ENCODE measurements at places on chromosomes 2 and 18.
A peak's percentile ranks its signal among the peaks of the same experiment; 100 is the strongest.

- DNase-seq = no peak
Observed at GRCh38 chr18:53745224-53745967, 479.1 kb downstream of the MBD2 start.

GRCh38 chr2:235627682-235628081 is 133.8 kb downstream of the AGAP1 start:
- no peak for DNase-seq

GRCh38 chr18:6881034-6881820 is 151.7 kb downstream of the ARHGAP28 start:
- no peak for DNase-seq

DNA sequence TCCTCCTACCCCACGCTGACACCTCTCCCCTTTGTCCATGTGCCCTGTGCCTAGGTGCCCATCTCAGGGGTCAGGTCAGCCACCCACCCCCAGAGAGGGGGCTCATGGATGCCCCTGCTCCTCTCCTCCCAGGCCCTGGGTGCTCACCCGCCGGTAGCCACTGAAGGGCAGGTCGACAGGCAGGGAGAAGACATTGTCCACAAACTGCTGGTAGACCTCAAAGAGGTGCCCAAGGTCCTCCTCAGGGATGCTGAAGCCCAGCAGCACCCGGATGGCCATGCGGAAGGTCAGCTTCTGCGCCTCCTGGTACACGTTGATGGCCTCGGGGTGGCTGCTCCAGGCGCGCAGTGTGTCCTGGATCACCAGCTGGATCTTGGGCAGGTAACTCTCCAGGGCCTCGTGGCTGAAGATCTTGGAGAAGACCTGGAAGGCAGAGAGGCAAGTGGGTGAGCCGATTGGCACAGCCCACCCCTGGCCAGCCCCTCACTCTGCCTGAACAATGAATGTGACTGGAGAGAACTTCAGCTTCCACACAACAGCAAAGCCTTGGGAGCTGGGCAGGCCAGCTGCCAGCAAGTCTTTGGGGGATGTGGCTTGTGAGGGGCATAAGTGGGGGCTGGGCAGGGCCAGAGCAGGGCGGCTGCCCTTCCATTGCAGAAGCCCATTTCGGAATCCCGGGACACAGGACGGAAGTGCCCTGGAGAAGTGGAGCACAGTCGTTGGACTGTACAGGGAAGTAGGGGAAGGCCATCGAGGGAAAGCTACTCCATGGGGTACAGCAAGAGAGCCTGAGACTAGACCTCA is 12.5 kb downstream of the CYP26B1 start:
- DNase-seq = no peak

DNA sequence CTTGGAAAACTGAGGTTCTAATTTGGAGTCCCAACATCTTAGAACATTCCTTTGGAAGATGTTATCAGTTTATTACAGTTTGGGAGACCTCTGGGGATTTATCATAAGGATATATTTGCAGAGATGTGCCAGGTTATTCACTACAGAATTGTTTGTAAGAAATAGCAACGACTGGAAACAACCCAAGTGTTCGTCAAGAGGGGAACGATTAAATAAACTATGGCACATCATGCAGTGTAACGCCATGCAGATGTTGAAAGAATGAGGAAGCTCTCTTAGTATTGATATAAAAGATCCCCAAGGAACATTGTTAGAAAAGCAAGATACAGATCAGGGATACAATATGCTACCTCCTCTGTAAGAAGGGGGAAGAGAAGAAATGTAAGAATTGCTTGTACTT is 210.6 kb downstream of the TMEM247 start:
- DNase-seq = no peak

- no peak for DNase-seq
Observed at GRCh38 chr2:199228887-199229819, 228.6 kb downstream of the SATB2 start.

- no peak for DNase-seq
Observed at GRCh38 chr2:167764772-167765341, 482.5 kb downstream of the STK39 start.

- no peak for DNase-seq
Observed at GRCh38 chr2:96540136-96540535, 3.6 kb downstream of the ARID5A start.

GRCh38 chr2:134675314-134675713 is 43.5 kb downstream of the TMEM163 start:
- DNase-seq = no peak

- no peak for DNase-seq
Observed at GRCh38 chr2:37827911-37828511, 97.1 kb upstream of the RMDN2 start.

GRCh38 chr2:191148791-191149190 is 2.0 kb downstream of the STAT4 start:
- DNase-seq = peak; percentile 49

- no peak for DNase-seq
Observed at GRCh38 chr2:213537579-213537978, 253.3 kb downstream of the SPAG16 start.

GRCh38 chr18:24474406-24474805 is 14.0 kb downstream of the HRH4 start:
- DNase-seq = no peak

GRCh38 chr2:134578316-134578715 is 140.5 kb downstream of the TMEM163 start:
- no peak for DNase-seq

- no peak for DNase-seq
Observed at GRCh38 chr2:45836316-45836715, 184.8 kb downstream of the PRKCE start.

- DNase-seq = no peak
Observed at GRCh38 chr2:235421618-235422017, 72.2 kb upstream of the AGAP1 start.

DNA sequence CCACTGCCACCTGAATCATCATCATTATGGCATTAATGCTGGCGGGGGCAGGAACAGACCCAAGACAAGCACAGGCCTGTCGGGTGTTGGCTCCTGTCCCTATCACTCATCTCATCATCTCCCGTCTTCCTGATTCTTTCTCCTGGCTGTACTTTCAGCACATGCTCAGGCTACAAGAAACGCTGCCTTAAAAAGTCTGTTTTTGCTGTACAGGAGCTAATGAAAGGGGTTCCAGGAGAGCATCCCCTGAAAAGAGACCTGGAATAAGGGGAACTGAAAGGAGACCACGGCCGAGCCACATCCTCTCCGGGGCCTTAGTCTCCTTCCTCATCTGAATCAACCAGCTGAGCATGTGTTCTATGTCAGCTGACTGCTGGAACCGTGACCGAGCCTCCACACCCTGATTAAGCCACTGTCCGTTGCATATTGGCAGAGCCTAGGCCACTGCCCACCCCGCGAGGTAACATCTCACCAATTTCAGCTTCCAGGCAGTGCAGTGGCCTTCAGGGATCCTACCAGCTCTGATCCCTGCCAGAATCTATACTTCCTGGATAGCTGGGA is 62.6 kb downstream of the DNMT3A start:
- DNase-seq = no peak

GRCh38 chr2:186542002-186542401 is 47.9 kb upstream of the ITGAV start:
- no peak for DNase-seq

GRCh38 chr18:77560341-77560992 is 310.8 kb downstream of the GALR1 start:
- no peak for DNase-seq

DNA sequence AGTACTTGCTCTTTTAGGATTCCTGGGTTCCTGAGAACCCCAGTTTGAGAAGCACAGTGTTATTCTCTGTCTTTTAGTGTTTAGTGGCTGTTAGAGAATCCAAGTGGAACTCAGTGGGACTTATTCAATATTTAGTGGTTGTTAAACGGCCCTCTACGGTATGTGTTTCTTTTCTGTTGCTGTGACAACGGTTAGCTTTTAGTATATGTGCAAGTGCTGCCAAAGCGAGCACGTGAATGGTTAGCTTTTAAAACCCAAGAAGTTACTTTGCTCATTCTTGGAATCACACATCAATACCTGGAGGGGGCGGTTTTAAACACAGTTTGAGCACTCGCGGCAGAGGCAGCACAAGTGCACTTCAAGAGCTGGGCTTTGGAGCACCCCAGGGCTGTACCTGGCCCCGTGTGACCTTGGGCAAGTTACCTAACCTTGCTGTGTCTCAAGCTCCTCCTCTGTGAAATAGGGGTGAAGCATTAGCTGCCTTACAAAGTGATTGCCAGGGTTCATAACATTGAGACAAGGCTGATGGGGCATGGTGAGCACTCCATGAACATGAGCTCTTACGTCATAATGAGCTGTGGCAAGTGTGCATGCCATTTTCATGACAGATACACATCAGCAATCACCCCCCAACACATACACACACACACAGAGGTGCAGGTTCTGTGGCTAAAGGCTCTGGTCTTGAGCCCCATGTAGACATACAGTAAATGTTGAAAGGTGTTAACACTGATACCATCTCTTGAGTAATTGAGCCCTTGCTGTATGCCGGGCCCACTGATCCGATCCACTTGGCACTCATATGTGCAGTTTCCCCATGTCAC is 234.1 kb downstream of the ALPK2 start:
- no peak for DNase-seq

GRCh38 chr2:41966920-41967319 is 80.9 kb upstream of the PKDCC start:
- no peak for DNase-seq

DNA sequence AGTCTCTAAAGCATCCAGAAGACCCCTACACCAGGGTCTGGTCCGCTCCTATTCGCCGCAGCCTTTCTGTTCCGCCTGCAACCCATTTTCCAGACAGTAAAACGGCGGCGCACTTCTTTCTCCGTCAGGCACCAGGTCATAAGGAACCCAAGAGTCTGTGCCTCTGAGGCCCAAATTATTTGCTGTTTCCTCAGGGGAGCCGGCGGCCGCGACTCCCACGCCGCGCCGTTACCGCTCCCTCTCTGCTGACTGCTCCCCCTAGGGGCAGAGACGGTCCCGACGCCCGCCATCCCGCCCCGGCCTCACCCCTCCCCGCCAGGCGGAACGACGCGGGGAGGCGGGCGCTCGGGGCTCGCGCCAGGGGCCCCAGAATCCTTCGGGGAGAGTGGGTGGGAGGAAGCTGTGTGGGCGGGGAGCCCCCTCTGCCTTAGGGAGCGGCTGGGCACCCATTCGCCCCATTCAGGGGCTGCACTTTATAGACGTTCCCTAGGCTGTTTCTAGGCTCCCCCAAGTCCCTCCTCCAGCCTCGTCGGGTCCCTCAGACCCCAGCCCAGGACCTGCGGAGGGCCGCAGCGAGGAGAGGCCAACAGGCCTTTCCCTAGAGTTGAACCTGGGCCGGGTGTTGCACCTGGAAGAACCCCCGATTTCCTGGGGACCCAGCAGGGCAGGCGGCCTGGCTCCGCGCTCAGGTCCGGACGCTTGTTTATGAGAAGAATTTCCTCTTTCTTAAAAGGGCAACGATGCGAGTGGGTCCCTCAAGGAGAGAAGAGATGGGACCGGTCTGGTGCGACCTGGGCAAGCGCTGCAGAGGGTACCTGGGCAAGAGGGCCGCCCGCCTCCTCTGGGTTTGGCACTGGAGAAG is 3.6 kb upstream of the CTDSP1 start:
- DNase-seq = peak; percentile 90

GRCh38 chr2:237617587-237617982 is 9.8 kb upstream of the LRRFIP1 start:
- no peak for DNase-seq

- DNase-seq = no peak
Observed at GRCh38 chr2:217116610-217117009, 256.7 kb upstream of the TNP1 start.

DNA sequence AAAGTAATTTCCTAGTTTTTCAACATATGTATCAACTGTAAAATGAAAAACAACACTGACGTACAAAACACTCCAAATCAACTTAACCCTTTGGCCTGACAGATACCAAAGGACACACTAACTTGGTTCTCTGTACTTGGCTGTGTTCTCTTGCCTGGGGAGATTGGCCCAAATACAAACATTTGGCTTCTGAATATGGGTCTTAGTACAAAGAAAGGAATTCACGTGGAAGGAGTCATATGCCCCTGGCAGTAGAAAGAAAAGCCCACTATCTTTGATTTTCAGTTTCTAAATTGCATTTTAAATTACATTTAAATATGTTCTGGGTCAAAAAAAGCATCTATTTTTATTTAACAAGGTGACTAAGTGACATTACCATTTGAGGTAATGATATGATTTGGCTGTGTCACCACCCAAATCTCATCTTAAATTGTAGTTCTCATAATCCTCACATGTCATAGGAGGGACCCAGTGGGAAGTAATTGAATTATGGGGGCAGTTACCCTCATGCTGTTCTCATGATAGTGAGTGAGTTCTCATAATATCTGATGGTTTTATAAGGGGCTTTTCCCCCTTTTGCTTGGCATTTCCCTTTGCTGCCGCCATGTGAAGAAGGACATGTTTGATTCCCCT is 153.6 kb upstream of the CCDC195 start:
- DNase-seq = no peak

DNA sequence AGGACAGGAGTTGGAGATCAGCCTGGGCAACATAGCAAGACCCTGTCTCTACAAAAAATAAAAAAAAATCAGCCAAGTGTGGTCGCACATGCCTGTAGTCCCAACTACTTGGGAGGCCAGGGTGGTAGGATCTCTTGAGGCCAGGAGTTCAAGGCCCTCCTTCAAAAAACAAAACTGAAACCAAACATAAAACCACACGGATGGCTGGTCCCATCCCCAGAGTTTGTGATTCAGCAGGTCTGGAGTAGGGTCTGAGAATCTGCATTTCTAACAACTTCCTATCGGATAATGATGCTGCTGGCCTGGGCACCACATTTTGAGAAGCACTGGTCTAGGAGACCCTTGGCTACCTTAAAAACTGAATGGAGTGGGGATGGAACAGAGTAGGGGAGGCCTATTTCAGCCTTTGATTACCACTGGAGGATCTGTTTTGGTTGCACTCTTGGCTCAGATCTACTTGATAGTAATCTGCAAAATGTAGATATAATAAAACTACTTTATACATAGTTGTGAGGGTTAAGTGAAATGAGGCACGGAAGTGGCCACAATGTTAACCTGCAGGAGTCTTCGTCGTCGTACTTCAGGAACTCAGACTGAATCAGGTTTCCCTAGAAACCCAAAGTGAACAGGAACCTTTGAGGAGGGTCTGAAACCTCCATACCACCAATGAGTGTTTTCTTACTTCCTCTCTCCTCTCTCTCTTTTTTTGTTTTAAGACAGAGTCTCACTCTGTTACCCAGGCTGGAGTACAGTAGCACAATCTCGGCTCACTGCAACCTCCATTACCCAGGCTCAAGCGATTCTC is 25.5 kb upstream of the NFE2L2 start:
- no peak for DNase-seq

DNA sequence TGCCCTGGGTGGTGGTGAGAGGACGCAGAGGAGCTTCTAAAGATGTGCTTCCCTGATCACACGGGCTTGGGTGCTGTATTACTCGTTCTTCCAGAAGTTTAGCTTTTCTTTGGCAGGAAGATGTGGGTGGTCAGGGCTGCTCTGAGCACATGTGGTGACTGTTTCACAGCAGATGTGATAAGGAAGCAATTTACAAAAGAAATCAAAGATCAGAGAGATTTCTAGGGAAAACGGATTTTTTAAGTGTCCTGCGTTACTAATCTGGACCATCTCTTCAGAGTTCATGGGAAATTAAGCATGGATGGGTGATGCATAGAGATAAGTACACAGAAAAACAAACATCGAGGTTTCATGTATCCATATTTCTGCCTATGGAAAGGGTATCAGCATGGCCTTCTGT is 99.4 kb downstream of the WDSUB1 start:
- no peak for DNase-seq
